Epithelial cell of esophagus (primary cell): ENCODE measurements at places on chromosomes 3 and 15.

DNA sequence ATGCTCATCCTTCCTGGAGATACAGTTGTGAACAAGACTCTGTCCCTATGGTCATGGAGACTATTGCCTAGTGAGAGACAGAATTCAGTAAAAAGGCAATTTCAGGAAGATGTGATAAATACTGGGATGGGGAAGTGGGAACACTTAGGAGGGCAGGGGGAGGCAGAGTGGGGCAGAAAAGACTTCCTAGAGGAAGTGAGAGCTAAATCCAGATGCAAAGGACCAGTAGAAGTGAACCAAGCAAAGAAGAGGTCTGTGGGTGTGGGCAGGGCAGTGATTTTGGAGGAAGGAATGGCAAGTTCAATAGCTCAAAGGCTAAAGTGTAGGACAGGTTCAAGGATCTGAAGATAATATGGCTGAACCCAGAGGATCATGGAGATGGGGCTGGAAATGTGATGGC lies 68.9 kb downstream of the CD200R1L start:
- no peak for DNase-seq

DNA sequence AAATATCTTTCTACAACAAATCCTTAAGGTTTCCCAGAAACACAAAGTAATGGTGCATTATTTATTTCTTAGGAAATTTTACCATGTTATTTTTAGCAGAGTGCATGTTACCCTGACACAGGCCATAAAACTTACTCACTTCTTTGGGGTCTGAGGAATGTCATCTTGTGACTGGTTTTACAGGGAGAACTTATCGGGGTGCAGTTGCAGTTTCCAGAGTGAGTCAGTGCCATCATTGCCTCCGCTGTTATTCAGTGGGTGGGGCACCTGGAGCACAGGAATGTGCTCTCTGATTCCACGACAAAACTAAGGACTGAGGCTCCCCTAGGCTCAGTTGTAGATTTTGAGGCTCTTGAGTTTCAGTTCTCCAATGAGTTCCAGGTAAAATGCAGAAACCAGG lies 11.1 kb upstream of the GREM1 start:
- DNase-seq, result peak; percentile 63

GRCh38 chr15:27084844-27085243 lies 113.9 kb downstream of the GABRG3 start:
- DNase-seq, result no peak

DNA sequence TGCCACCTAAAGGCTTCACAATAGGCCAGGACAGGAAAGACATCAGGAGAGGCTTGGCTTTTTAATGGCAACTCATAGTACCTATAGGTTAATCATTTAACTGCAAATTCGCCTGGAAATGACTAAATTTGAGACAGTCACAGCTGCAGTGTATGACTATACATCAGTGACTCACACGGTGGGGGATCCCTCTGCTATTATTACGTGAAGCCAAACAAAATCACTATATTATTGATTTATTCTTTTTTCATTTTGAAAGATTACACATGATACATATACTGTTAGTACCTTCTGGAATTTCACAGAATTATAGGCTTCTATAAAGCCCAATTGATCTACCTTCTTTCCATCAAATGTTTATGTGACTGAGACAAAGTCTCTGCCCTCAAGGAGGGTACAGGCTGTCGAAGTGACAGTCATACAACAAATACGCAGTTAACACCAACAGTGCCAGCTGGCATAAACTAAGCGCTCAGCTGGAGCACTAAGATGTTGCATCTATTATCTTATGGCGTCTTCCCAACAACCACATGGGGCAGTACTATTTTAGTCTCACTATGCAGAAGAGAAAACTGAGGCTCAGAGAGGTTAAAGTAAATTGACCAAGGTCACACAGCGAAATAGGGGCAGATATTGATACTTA lies 82.0 kb upstream of the LMOD3 start:
- DNase-seq, result peak; percentile 88
